Aorta (tissue), 5 donors: ENCODE measurements at places on chromosomes 2 and 18.

DNA sequence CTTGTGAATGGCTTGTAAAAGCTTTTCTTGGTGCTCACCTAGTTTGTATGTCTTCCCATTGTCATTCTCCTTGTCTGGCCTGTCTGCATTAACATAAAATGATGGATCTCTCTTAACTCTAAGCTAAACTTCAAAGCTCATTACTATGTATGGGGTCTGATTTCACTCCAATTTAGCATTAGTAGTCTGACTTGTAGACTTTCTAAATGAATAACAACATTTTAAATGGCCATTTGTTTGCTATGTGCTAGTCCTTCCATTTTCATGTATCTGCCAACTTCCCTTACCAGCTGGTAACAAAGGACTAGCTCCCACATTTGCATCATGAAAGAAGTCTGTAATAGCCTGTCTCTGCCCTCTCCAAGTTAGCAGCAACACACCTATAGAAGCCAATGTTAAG, 324.2 kb upstream of the RGPD4 start:
- DNase-seq: no peak

GRCh38 chr2:56688661-56689060, 504.9 kb downstream of the CCDC85A start:
- no peak for DNase-seq

DNA sequence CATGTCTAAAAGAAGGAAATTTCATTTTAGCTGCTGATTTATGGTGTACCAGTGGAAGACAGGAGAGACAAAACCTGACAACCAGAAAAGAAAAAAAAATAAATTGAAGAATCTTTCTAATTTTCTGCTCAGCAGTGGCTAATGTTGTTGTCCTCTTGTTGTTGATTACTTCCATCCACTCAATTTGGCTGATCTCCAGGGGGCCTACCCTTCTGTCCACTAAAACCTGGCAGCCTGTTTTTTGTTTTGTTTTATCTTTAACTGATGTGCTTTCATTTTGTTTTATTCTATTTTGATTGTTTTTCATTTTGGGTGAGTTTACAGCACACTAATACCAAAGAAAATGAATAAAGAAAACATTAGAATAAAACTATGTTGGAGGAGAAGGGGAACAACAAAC, 27.4 kb downstream of the TFPI start:
- no peak for DNase-seq

DNA sequence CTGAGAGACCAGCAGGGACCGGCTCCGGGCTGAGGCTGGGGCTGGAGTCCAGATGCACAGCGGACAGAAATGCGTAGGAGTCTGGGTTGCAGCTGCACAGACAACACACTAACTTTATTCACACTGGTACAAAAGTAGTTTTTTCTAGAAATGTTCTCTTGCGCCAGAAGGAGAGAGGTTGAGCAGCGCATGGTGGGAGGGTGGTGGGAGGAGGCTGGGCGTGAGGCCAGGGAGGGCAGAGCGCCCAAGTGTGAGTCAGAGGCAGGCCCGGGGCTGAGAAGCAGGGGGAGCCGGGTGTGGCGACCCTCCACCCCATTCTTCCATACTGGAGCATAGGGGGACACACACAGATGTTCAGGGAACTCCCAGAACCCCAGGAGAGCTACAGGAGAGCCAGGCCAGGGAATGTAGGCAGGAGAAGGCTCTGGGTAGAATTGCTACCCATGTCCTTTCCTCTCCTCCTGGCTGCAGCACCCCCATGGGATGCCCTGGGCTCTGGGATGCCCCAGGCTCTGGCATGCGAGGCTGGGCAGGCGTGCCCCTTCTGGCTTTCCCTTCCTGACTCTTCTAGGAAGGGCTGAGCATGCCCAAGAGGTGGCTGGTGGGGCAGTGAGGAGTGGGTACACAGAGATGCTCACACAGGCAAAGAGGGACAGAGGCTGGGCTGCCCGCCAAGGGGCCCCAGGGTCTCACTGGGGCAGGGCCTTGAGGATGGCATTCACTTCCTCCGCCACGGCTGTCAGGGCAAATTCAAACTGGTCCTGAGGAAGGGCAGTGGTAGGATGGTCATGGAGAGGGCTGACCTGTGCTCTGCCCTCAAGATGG, 10.6 kb downstream of the DNAJB2 start:
- DNase-seq: peak; percentile 94

DNA sequence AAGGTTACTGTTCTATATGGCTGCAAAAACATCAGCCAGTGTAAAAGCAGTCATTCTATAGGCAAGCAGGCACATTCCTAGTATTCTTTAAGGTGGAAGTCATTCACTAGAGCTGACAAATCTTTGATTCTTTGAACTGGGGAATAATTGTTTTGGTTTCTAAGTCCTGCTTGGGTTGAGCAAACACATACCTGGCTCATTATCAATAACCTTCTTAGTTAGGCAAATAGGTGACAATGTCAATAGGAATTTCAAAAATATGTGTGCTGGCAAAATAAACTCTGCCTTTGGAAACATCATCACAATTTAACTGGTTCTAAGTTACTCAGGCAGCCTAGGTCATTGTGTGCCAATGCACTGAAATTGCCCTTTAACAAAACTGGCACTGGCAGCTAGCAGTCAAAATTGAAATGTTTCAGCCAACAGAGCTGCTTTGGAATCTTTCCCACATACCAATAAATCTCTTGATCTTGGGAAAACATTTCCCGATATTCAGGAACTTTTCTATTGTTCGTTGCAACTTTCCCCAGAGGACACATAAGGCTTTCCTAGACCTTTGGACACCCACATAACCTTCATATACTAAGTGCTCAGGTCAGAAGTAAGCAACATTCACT, 402.0 kb upstream of the MMADHC start:
- no peak for DNase-seq

DNA sequence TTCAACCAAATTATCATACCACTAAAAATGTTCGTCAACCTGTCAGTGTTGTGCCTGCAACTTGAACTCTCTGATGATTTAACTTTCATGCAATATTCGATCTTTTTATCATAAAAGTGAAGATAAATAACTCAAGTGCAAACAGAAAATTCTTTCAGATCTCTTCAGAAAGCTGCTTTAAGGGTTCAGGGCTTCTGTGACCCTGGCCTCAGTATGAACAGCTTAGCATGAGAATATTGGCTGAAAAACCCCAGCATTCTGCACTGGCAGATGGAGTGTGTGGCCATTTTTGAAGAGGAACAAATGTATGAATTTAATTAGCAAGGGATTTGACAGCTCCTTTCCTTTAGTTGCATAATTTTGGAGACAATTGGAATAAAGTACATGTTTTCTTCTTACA, 851.4 kb upstream of the SOX11 start:
- no peak for DNase-seq
